ENCODE measurements at places on chromosomes 2 and 18.

- DNase-seq, result no peak
Observed at GRCh38 chr2:33616873-33617272, 17.8 kb upstream of the FAM98A start.

GRCh38 chr2:240642061-240642805 is 17.0 kb downstream of the GPR35 start:
- peak; percentile 11 for DNase-seq

GRCh38 chr2:122062506-122062905 is 307.1 kb downstream of the TSN start:
- DNase-seq, result no peak

GRCh38 chr18:63207835-63208234 is 111.7 kb downstream of the BCL2 start:
- DNase-seq, result no peak

GRCh38 chr2:137670111-137670510 is 294.2 kb upstream of the HNMT start:
- no peak for DNase-seq

GRCh38 chr2:154588838-154589237 is 109.7 kb upstream of the KCNJ3 start:
- DNase-seq, result no peak

- DNase-seq, result no peak
Observed at GRCh38 chr2:79801082-79801481, 288.2 kb downstream of the CTNNA2 start.

- DNase-seq, result no peak
Observed at GRCh38 chr2:222752746-222753145, 81.3 kb downstream of the MOGAT1 start.

- no peak for DNase-seq
Observed at GRCh38 chr2:7835151-7835550, 846.7 kb upstream of the ID2 start.

- no peak for DNase-seq
Observed at GRCh38 chr18:39587586-39587985, 2022.0 kb upstream of the CELF4 start.

DNA sequence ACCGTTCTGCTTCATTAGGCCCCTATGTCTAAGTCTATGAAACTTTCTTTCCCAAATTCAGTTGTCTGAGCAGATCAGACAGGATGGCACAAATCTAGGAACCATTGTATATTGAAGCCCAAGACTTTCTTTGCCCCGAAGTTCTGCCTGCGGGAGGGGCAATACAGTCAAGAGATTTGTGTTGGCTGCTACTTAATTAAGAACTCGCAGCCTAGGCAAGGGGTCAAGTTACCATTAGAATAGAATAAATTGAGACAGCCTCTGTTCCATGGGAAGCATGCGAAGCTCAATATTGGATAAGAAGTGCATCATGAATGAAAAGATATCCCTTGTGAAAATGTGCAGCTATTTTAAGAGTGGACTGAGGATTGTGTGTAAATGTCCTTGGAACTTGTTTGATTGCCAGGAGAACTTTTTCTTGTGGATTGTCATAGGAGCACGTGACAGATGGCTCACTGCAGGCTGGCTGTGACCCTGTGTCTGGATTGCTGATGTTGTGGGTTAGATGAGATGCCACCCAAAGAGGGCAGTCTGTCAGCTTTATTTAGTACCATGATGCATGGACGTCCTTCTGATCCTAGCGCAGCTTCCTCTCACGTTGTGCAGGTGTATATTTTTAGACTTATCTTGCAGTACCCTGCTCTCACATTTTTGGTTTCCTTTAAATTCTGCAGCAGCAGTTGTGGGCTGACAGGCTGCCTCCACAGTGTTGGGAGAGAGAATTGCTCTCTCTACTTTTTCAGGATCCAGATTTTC is 30.9 kb downstream of the HAUS1 start:
- DNase-seq, result no peak

GRCh38 chr2:215930505-215931253 is 82.7 kb downstream of the MREG start:
- peak; percentile 7 for DNase-seq

Measured in AG08396 (cell line).